Posterior cingulate gyrus (tissue), 11 donors: ENCODE measurements at places on chromosomes 3 and 15.

DNA sequence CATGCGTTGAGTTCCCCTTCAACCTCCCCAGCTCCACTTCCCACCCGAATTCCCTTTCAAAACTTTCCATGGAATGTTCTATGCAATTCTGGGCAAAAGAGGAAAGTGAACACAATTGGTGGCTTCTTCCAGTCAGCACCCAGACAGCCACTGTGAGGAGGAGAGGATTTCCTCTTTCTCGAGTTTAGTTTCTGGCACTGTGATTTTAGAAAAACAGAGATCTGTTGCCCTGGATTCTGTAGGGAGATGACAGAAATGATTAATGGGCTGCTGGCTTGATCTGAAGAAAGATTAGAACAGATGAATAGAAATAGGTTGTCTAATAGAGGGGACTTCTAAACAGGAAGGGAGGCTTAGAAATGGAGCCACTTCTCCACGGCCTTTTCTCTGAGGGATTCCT is 172.0 kb downstream of the MCTP2 start:
- DNase-seq, result no peak

GRCh38 chr3:70980646-70981170 is 602.8 kb downstream of the FOXP1 start:
- no peak for DNase-seq

GRCh38 chr3:195443391-195443989 is 670 bp upstream of the ACAP2 start:
- no peak for DNase-seq

DNA sequence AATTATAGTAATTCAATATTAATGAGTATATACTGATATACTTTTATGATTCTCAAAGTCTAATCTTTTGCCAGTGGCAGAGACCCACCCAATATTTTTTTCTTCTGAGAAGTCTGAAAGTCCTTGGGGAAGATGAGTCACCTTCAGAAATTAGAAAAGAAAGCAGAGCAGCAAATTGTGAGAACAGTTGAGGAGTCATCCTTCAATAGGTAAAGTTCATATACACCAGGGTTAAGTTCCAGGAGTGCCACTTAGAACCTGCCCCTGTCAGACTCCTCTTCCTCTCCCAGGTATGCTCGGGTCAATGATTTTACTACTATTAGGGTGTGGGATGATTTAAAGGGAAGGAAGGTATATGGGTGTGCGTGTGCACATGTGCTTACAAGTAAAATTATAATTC is 7.1 kb downstream of the CLRN1 start:
- DNase-seq, result no peak

DNA sequence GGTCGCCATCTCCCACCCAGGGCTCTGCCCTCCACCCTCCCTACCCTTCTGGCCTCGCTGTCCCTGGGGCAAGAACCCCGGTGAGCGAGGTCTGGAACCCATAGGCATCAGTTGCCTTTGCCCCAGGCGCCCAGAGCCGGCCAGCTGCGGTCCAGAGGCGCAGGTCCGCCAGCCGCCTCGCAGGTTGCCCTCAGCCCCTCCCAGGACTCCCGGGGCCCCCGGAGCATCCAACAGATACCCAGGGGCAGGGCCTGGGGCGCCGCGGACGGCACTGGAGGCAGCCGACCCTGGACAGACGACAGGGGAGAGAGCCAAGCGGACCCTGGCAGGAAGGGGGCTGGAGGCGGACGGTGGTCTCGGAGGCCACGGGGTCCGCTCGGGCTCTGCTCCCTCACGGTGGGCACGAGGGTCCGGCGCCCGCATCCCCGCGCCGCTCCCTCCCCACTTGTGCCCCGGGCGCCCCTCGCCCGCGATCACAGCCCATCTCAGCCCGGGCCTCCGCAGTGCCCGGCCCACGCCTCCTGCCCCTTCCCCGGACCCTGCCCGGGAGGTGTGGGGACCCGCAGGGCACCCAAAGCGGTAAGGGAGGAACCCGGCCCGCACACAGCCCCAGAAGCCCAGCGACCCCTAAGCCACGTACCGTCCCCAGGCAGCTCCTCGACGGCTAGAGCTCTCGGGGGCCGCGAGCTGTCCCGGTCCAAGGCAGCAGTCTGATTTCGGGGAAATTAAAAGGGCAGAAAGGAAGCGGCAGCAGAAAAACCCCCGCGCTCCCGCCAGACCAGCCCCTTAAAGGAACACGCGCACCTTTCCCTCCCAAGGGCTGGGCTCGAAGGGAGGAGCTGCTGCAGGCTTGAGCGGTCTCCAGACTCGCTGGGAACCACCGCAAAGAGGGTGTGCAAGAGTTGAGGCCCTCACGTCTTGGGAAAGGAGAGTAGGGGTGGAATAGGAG is at the start of gene HAPLN3:
Gene HAPLN3 (minus strand): TSS at position 726 of the 949 bp plus-strand sequence. CDS start 8,246 bp downstream, outside the sequence.
- no peak for DNase-seq

- DNase-seq, result no peak
Measured at GRCh38 chr3:11438646-11439045, 166.4 kb downstream of the ATG7 start.

- DNase-seq, result no peak
Measured at GRCh38 chr15:40693904-40694687, 878 bp upstream of the RAD51 start.

DNA sequence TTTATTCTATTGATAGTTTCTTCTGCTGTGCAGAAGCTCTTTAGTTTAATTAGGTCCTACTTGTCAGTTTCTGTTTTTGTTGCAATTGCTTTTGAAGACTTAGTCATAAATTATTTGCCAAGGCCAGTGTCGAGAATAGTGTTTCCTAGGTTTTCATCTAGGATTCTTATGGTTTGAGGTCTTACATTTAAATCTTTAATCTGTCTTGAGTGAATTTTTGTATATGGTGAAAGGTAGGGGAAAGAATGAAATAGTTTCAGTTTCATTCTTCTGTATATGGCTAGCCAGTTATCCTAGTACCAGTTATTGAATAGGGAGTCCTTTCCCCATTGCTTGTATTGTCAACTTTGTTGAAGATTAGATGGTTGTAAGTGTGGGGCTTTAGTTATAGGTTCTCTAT is 10.6 kb upstream of the GCSAM start:
- DNase-seq, result no peak

DNA sequence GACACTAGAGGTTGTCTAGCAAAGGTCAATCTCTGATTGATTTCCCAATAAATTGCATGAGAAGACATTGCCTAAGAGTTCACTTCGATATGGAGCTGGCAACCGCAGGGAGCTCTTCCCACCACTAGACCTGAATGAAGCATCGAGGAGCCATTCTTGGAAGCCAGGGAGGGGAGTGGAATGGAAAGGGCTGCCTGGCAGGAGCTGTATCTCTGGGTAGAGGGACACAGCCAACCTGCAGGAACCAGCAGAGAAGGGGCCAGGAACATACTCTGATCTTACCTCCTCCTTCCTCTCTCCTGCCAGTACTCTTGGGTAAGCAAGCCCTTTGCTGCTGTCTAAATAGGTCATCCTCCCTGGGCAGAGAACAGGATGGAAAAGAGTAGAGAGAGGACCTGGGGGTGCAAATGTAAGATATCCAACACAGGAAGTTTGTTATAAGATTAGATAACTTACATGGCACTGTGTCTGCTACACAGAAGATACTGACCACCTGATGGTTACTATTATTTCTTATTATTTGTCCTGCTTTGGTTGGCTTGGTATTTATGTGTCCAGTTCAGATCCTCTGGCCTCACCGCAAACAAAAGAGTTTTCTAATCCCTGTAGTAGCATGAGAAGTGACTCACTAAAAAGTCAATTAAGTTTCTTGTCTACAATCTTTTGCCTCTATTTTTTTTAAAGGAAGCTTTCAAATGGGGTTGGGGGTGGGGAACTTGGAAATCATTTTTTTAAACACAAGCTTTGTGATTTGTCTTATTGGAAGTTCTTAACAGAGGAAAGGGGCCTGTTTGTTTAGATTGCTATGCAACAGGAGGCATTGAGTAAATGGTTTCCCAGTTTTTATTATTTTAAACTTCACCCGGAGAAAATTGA is 156.7 kb upstream of the TSC22D2 start:
- no peak for DNase-seq

DNA sequence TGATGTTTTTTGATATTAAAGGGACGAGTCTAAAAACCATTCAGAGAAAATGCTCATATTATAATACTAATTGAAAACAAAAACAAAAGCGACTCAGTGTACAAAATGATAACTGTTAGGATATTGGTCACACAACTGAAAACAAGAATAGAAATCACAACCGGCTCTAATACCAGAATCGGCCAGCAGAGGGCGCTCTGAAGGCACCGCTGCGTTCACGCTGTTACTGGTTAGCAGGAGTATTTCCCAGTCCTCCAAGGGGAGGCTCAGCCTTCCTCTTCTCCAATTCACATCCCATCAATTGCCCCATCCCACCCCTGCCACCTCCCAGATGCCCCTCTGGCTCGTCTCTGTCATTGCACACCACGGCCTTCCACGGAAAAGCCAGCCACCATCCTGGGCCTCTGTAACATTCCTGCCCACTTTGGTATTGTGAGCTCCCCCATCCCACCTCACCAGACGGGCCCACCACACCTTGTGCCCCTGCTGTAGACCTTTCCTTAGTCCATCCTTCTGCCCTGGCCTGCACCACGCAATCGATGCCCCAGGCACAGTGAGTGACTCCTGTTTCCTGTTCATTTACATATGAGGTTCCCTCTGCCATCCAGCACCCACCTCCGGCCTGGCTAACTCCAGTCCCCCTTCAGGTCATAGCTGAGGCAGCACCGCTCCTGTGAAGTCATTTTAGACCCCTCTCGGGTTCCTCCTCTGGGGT is 8.5 kb downstream of the FAM107A start:
- peak; percentile 94 for DNase-seq

DNA sequence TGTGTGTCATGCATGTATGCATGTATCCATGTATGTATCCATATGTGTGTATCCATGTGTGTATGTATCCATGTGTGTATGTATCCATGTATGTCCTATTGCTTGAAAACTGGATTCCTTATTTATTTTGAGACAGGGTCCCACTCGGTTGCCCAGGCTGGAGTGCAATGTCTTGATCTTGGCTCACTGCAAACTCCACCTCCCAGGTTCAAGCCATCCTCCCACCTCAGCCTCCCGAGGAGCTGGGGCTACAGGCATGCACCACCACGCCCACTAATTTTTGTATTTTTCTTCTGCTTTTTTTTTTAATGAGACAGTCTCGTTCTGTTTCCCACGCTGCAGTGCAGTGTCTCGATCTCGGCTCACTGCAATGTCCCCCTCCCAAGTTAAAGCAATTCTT is 34.1 kb downstream of the MUC20 start:
- DNase-seq, result no peak

DNA sequence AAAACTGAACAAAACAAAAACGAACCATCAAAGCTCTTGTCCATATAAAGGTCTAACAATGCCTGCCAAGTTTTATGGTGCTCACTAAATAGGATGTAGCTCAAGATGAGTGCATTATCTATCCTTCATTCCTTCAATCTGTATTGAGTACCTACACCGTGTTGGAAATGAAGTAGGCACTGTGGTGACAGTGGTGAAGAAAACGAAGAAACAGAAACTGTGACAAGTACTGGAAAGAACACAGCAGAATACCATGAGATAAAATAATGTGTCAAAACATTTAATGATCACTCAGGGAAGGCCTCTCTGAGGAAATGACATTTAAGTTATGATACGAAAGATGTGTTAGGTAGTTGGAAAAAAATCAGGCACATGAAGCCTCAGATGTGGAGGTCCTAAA is 36.2 kb downstream of the CBLB start:
- DNase-seq, result no peak

DNA sequence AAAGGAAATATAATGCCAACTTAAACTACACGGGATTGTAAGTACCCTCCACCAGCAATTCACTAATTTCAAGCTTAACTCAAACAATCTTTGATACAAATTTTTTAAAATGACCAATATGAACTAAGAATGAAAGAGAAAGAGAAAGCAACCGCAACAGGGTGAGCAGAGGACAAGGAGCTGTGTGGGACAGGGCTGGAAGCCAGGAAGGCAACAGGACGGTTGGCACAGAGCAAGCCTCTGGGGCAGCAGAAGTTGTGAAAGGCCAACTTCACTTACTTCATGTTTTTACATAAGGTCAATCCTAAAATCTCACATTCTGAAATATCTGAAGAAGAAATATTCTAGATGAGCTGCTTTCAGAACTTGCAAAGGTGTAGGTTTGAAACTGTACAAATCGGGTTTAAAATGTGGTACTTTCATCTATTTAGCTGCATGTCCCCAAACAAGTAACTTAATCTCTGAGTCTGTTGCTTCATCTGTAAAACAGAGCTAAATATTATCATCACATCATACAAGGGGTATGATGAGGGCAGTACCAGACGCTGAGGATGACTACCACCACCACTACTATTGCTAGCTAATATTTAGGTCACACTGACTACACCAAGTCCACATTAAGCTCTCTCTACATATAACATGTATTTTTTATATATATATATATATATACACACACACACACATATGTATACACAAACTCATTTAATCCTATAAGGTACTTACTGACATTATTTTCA is 101.7 kb downstream of the IGSF11 start:
- no peak for DNase-seq

DNA sequence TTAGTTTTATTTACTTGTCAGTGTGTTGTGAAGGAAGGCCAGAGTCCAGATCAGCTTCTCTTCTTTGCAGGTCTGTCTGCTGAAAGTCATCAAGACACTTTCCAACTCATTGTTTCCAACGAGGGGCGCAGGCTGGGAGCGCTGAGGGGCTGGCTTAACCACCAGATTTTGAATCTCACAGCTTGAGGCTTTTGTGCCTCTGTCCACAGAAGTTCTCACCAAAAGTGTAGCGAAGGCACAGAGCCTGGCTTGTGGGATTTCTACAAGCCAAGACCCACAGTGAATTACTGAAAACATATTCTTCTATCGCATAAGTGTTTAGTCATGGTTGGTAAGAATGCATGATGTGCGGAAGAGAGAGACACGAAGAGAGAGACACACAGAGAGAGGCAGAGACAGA is 35.2 kb downstream of the BHLHE40 start:
- no peak for DNase-seq

GRCh38 chr3:21682206-21682605 is 68.8 kb downstream of the ZNF385D start:
- DNase-seq, result no peak

GRCh38 chr3:178712247-178712646 is 176.0 kb downstream of the KCNMB2 start:
- no peak for DNase-seq

GRCh38 chr3:38746641-38747040 is 69.4 kb downstream of the SCN10A start:
- no peak for DNase-seq

DNA sequence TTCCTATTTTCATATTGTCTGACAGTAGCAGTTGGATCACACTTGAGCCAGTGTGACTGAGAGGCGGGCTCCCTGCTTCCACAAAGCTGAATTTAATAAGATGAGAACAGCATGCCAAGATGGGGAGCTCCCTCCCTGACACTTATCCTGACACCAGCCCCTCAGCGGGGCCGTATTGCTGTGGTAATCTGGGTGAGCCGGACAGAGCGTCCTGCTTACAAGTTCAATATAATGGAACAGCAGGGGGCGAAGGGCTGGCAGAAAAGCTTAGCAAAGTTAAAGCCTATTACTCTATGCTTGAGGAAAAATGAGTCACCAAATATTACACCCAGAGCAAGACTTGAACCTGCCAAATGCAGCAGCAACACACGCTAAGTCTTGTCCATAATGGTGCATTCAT is 163.8 kb upstream of the CMC1 start:
- peak; percentile 69 for DNase-seq
